ENCODE measurements at places on chromosomes 12 and 14.

GRCh38 chr12:67116134-67116533, 153.0 kb upstream of the CAND1 start:
- no peak for DNase-seq

GRCh38 chr12:90745211-90745610, 209.8 kb downstream of the CCER1 start:
- DNase-seq: no peak

GRCh38 chr14:76597387-76597786, 163.9 kb upstream of the VASH1 start:
- no peak for DNase-seq

DNA sequence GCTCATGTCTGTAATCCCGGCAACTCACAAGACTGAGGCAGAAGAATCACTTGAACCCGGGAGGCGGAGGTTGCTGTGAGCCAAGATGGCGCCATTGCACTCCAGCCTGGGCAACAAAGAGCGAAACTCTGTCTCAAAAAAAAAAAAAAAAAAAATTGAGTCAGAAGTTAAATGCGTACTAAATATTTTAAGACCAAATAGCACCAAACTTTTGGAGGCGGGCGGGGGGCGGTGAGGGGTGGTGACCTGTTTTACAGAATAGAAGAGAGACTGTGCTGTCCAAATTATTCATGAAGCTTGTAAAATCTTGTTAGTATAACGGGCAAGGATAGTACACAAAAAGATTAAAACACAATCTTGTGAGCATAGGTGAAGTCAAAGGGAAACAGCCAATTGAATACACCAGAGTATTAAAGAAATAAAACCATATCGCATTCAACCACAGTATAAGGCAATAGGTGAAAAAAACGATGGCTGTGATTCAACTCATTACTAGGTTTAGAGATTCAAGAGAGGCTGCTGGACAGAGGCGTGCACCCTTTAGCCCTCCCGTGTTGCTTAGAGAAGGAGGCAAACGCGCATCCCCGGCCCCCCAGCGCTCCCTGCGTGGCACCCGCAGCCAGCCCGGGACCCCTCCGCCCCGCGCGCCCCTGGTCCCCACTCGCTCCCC, 571 bp downstream of the ZNF891 start:
- no peak for DNase-seq

DNA sequence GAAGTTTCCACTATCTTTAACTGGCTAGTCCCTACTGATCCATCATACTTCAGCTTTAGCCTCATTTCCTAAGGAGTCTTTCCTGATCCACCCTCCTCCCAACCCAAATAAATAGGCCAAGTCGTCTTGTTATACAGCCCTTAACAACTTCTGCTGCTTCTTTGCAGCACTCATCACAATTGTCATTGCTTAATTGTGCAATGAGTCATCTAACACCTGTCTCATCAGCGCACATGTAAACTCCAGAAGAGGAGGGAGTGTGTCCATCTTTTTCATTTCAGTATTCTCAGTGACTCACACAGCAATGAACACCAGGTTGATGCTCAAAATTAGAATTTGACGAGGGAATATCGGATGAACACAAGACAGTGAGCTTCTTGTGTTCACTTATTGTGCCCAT, 87.3 kb downstream of the SUDS3 start:
- no peak for DNase-seq

DNA sequence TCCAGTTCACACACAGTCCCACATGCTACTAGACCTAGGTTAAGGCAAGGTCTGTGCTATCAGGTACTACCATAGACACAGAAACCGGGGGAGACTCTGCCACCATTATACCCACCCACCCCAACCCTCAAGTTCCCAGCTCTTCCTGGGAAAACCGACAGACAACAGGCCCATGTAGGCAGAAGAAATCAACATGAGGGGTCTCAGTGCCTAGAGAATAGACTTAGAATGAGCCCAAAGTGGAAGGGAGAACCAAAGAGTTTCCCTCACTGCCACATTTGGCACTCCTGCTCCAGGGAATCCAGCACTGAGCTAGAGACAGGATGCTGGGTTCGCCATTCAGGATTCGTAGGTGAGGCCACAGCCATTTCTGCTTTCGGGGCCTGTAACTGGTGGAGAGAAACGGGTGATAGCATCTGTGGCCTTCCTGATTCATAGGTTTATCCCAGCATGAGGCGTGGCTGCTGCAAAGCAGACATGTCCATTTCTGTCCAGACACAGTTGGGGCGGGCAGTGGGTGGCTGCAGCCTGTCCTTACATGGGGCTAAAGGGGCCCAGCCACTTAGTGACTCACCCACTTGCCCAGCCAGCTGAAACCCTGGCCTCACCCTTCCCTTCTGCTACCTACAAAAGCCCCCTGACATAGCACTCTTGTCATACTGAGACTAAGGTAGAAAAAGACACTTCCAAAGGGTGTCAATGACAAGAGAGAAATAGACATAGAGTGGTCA, 69.4 kb downstream of the IRF2BPL start:
- no peak for DNase-seq

DNA sequence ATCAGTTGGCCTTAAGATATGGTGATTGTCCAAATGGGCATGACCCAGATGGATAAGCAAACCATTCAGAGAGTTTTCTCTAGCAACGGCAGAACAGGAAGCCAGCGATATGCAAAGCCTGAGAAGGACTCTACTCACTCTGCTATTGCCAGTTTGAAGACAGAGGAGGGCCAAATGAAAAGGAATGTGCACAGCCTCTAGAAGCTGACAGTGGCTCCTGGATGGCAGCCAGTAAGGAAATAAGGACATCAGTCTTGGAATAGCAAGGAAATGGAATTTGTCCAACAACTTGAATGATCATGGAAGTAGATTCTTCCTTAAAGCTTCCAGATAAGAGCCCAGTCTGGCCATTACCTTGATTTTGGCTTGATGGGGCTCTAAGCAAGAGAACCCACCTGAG, 60.0 kb downstream of the TMTC2 start:
- DNase-seq: no peak

GRCh38 chr12:45273717-45274271, 57.9 kb downstream of the ANO6 start:
- no peak for DNase-seq

DNA sequence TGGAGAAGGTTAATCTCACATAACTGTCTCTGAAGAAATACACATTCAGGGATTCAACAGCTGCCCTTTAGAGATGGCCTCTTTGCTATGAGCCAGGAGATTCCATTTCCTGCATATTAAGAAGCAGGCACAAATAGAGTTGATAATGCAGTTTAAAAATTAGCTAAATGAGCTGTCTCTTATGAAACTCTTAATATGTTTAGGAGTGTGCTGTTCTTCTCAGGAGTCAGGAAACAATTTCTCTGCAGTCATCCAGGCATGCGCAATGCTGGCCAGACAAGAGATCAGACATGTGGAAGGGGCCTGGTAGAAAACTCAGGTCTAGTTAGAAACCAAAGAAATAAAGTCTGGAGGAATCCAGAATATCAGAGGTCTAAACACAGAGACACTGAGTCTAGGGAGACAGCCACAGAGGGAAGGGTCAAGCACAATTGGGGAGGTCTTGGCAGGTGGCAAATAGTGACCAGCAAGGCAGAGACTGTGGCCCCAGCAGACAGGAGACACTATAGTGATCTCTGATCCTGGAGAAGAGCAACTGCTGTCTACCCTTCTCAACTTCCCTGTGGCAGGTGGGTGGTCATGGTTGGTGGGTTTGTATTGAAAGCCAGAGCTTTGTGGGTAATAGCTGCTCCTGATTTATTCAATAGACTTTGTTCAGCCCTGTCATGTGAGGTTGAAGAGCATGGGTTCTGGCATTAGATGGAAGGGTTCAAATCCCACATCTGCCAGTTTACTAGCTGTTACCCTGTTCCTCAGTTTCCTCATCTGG, 185.8 kb upstream of the RMST start:
- no peak for DNase-seq

GRCh38 chr12:94384030-94384429, 75.6 kb downstream of the CEP83 start:
- no peak for DNase-seq

DNA sequence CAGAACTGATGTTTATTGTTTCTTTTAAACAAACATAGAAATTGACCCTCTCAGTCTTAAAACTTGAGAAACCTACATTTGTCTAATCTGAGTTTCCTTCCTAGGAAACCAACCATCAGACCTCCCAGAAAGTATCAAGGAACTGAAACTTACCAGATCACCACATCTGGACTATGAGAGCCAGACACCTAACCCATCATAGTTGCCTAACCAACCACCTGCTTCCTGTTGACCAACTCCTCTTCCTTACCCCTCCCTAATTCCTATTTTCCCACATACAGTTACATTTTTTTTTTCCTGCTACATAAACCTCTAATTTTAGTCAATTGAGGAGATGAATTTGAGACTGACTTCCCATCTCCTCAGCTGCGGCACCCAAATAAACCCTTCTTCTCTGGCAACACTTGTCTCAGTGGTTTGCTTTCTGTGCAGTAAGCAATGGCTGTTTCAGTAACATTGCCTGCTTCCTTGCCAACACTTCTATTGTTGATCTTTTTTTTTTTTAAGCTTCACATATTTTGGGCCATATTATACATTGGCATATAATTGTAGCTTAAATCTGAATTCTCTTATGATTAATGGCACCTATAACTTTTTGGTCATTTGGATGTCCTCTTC, 34.3 kb downstream of the KLRD1 start:
- DNase-seq: no peak

- DNase-seq: no peak
These were observed 82.8 kb downstream of the CRACR2A start for GRCh38 chr12:3670083-3670620.

DNA sequence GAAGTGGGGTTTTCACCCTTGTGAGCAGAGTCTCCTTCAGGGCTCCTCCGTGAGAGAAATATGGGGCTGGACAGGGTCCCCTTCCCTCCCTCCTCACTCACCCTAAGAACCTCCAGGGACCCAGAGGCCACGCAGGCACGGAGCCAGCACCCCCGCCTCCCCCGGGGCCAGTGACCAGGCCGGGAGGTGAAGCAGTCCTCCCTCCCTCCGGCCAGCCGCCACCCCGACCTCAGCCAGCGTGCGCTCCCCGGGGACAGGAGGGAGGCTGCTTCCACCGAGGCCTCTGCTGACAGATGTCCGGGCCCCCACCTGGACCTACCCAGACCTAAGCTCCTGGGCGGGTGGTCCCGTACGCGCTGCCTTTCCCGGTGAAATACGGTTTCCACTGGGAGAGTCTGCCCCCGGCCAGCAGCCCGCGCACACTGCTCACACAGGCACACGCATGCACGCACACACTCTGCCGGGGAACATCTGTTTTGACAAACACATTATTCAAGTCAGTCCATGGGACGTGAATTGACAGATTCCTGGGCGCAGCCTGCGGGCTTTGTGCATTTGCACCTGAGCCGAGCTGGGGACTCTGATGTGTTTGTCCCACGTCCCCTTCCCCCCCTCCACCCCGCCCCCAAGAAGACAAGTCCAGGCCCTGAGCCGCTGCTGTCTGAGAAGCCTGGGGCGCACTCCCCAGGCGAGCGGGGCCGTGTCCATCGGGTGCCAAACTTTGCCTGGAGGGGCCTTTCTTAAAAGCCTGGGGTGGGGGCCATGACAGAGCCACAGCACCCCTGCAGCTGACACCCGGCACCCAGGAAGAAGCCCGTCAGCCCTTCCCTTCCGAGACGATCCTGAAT, 725 bp downstream of the RIMBP2 start:
- no peak for DNase-seq

DNA sequence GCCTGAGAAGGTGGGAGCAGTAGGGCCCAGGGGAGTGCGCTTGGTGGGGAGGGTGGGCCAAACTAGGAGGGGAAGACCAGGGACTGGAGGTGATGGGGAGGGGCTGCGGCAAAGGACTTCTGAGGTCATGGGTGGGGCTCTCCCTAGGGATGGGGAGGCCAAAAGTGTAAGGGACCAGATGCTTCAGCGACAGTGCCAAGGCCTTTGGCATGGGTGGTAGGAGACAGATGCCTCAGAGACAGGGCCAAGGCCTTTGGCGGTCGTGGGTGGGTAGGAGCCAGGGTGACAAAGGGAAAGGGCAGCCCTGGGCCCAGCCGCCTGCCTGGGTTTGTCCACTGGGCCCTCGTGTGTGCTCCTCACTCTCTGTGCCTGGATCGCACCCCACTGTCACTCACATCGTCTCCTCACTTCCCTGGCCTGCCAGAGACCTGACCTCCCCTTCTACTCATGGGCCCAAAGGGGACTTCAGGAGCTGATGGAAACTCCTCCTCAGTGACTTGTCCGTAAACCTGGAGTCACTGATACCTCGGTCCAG, 13.2 kb upstream of the RABGGTA start:
- no peak for DNase-seq

GRCh38 chr12:26798023-26798422, 35.0 kb downstream of the ITPR2 start:
- DNase-seq: no peak

DNA sequence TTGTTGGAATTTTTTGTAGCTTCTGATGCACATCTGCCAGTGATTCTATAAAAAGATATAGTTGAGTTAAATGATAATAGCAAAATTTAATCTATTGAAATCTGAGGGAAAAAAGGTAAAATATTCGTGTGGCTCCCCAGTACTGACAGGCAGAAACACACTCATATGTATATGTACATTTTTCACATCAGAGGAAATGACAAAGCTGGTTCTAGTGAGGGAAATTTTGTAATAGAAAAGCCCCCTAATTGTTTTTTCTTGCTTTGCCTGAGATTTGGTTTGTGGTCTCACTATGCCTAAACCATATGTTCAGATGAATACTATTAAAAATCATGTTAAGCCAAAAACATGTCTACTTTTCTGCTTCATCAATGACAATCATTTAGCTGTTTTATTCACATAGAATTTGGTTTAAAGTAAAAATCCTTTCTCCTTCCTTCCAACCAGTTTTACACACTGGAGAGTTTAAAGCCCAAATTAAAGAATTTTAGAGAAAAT, 203.5 kb downstream of the ANO6 start:
- DNase-seq: no peak

GRCh38 chr12:77599782-77600467, 230.8 kb upstream of the NAV3 start:
- DNase-seq: no peak

DNA sequence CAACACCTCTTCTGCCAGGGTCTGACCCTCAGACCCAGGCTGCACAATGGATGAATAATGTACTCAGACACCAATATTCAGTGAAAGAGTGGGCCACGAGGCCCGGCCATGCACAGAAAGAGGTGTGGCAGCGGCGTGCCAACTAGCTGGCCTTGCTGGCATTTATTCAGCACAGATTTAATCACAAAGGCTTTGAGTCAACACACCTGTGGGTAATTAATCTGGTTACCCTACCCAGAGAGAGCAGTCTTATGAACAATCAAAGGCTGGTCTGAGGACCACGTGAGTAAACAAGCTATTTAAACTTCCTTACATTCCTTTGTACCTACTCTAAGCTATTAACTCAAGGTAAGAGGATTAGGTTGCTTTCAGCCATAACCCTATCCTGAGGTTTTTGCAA, 324.8 kb downstream of the C12orf50 start:
- no peak for DNase-seq

GRCh38 chr14:97748616-97749015, 951.4 kb downstream of the VRK1 start:
- DNase-seq: no peak

GRCh38 chr14:81432219-81432661, 32.1 kb upstream of the STON2 start:
- DNase-seq: no peak
